Activated CD4-positive, CD25-positive, alpha-beta regulatory T cell treated with anti-CD3 and anti-CD28 coated beads, Interleukin-2, amount 50 U/mL, for 24 hours (primary cell): ENCODE measurements at places on chromosomes 3 and 15.
A peak's percentile ranks its signal among the peaks of the same experiment; 100 is the strongest.

- ATAC-seq: no peak
These were observed 119.3 kb upstream of the SLC24A5 start for GRCh38 chr15:48001393-48002039.

DNA sequence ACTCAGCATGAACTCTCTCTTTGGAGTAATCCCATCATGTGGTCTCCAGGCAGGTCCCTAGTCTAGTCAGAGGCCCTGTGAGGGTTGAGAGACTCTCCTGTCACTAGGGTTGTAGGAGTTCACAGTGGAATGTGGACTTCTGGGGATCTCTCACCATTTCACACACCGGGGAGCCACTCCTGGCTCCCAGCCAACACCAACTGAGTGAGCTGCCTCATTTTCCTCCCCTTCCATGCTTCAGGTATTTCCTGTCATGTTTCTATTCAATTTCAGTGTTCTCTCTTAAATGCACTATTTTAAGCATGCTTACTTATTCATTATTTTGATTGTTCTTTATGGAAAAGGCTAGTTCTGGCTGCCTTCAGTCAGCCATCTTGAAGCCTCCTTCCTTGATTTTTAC, 467.5 kb upstream of the ARL6 start:
- ATAC-seq: no peak

- ATAC-seq: peak; percentile 27
These were observed 158.5 kb upstream of the SGO1 start for GRCh38 chr3:20344400-20344959.

DNA sequence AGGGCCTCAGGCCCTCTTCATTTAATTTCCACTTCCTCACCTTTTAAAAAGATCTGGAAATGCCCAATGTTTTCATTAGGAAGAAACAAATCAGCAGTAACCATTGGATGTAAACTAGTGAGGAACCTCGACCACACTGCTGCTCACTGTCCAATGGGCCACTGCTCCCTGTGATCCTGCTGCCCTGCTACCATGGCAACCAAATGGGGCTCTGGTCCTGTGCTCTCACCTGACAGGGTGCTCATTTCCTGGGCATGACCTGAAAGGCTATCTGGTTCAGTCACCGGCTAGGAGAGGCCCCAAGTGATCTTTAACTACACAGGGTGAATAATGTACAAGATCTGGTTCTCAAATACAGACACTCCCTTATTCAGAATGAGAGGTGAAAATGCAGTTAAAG, 54.6 kb downstream of the ARHGEF3 start:
- ATAC-seq: no peak

GRCh38 chr3:52794612-52795099, at the start of gene ITIH3:
Gene ITIH3, plus strand, starts transcription at chr3:52794796. Its CDS starts 8 bp downstream, at chr3:52794804.
- ATAC-seq: no peak

DNA sequence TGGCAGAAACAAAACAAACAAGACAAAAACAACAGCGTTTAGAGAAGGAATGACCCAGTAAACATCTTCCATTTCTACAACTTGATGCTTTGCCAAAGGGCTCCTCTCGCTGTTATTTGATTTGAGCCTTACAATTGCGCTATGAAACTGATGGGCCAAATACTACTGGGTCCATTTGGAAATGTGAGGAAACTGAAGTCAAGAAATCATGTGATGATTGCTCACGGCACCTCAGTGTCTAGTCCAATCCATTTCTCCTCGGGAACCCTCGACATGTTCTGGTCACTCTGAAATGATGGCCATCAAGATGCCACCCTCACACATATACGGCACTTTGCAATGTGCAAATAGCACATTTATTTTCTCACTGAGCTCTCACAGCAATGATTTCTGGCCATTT, 136.0 kb downstream of the UACA start:
- no peak for ATAC-seq
